HTR-8/SVneo (cell line): ENCODE measurements at places on chromosomes 3 and 15.

DNA sequence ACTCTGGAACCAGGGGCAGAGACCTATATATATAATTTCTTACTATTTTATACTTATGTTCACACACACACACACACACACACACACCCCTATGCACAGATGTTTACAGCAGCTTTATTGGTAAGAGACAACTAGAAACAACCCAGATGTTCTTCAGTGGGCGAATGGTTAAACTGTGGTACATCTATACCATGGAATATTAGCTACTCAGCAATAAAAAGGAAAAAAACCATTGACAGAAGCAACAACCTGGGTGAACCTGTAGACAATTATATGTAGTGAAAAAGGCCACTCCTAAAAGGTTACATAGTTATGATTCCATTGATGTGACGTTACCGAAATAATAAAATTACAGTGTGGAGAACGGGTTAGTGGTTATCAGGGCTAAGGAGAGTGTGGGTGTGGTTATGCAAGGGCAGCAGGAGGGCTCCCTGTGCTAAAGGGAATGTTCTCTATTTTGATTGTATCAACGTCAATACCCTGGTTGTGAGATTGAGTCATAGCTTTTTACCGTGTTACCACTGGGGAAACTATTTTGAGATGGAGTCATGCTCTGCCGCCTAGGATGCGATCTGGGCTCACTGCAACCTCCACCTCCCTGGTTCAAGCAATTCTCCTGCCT is 85.5 kb downstream of the FLNB start:
- peak; percentile 63 for DNase-seq

GRCh38 chr3:66854601-66855151 is 143.4 kb upstream of the KBTBD8 start:
- DNase-seq: no peak

- DNase-seq: no peak
These were observed 670.6 kb downstream of the PLOD2 start for GRCh38 chr3:145490088-145491048.

GRCh38 chr15:87672309-87673288 is 583.9 kb downstream of the NTRK3 start:
- peak; percentile 27 for DNase-seq

- no peak for DNase-seq
These were observed 15.8 kb downstream of the ILDR1 start for GRCh38 chr3:122006267-122006666.

- no peak for DNase-seq
These were observed 32.4 kb upstream of the ALDH1L1 start for GRCh38 chr3:126212620-126213378.

- DNase-seq: no peak
These were observed 226.0 kb upstream of the CGNL1 start for GRCh38 chr15:57150066-57150865.

DNA sequence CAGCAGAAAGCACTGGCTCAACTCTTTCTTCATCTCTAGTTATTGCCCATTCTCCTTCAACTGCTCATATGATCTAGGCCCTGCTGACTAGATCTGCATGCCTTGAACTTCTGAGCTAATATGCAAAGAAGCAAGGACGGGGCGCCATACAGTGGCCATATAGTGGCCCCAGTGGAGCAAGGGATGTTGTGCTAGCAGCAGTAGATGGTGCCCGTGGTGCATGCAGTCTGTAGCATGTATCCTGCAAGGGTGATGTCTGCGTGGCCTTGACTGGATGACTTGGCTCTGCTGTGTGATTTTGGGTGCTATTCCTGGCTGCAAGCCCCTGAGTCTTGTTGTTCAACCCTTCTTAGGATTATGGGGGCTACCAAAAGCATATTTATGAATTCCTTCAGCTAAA is 12.2 kb upstream of the NMD3 start:
- no peak for DNase-seq

- DNase-seq: no peak
These were observed 31.5 kb upstream of the PRSS50 start for GRCh38 chr3:46749129-46749528.

DNA sequence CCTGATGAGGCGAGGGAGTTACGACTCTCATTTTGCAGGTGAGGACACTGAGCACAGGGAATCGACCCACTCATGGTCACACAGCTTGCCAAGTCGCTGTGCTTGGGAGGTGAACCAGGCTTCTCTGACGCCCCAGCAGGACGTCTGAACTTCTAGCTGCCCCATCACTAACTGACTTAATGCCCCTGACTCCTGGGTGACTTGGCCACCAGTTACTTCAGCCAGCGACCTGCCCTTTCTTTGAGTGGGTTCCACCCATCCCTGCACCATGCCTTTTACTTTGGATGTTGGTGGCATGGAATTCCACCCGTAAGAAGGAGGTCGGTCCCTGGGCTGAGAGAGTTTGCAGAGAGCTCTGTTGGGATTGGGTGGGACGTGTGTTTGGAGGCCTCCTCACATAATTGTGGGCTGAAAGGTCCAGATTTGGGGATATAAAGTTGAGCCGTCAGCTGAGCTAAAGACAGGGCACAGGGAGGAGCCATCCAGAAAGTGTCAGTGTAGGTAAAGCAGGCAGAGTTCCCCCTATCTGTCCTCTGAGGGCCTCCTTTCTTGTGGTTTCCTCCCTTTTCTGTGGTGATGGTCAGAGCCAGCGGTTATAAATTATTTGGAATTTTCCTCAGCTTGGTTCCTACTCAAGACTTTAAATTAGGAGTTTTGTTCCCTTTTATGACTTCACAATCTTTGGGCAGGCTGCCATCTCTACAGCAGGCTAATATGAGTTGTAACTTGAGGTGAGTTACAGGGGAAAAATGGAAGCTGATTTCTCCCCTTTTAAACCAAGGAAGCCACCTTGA is 55.0 kb downstream of the FLNB start:
- no peak for DNase-seq

GRCh38 chr15:80758130-80758745 is 20.9 kb upstream of the CEMIP start:
- DNase-seq: no peak

- DNase-seq: peak; percentile 12
These were observed 330.8 kb upstream of the AGTR1 start for GRCh38 chr3:148366743-148367410.

GRCh38 chr3:151011427-151011826 is 38.9 kb upstream of the CLRN1 start:
- no peak for DNase-seq

DNA sequence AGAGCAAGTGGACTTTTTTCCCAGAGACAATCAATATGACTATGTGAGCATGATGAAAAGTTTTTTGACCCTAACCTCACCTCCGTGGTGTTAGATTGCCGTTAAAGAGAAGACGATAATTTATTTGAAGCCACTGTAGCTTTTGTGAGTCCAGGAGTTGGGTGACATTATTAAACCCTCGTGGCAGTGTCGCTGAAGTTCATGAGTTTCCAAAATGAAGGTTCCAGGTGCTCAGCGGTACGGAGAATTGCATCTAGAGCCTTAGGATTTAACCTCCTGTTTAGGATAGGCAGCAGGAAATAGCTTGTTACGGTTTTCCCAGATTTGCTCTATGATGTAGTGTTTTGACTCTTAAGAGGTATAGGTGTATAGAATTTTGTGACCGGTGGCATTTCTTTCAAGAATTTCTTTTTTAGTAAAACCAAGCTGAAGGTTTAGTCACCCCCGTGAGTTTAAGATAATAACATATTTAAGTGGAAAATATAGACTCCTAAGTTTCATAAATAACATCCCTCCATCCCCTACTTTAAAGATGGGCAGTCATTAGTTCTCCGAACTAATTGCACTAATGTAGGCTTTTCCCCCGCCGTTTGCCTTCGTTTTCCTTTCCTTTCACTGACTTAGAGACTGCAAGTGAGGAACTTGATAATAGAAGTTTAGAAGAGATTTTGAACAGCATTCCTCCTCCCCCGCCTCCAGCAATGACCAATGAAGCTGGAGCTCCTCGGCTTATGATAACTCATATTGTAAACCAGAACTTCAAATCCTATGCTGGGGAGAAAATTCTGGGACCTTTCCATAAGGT is 2.0 kb downstream of the SMC4 start:
- DNase-seq: peak; percentile 26

DNA sequence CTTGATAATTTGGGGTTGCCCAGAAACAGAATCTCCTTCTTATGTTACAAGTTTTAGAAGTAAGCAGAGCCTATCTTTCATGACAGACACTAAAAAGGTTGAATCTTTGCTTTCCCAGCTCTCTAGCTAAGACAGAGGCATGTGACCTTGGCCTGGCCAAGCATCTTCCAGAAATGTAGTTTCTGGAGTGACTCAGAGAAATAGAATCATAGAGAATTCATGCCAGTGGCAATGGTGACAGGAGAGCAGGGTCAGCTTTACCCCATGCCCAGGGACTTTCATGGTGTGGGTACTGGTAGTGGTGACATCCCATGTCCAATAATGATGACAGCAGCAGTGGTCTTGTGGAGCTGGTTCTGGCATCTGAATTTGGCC is 4.0 kb upstream of the PARP6 start:
- DNase-seq: no peak

- no peak for DNase-seq
These were observed 57.3 kb downstream of the NMNAT3 start for GRCh38 chr3:139620438-139620837.
